ENCODE measurements at places on chromosomes 7 and 10.

DNA sequence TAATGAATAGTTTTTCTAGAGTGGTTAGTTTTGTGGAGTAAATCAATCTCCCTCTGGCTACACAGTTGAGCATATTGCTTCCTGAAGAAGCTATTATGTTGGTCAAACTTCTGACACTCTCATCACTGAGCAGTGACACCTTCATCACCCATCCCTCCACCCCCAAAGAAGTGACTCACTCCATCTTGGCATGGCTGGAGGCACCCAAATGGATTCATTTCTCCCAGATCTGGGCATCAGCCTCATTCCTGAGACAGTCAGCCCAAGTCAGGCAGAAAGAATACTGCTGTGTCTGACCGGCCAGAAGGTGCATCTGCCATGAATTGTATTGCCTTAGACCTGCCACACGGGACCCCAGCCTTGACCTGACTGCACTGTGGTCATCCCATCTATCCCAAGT lies 117.0 kb upstream of the HABP2 start:
- DNase-seq = no peak

- DNase-seq = no peak
Measured at GRCh38 chr7:80095545-80095944, 39.1 kb upstream of the GNAI1 start.

- no peak for DNase-seq
Measured at GRCh38 chr10:88238615-88238914, 344.6 kb downstream of the RNLS start.

DNA sequence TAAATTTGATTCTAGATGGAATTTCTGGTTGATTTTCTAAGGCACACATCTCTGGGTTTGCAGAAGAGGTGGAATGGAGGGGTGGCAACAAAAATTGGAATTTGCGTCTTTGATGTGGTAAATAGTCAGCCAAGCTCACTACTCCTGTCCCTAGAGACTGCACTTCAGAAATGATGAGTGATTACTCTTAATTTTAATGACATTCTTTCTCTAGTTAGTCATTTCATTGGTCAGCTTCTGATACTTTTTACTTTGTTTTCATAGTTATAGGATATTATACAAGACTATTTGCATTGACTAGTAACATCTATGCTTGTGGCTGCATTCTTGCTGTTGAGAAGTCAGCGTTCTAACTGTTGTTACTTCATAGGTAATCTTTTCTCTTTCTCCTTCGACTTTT lies 658.3 kb downstream of the SUGCT start:
- no peak for DNase-seq

GRCh38 chr7:121891731-121892130 lies 18.8 kb downstream of the PTPRZ1 start:
- DNase-seq = no peak
